ENCODE measurements at places on chromosomes 12 and 14. TPM values are rescaled to one million over a fixed set of nuclear protein-coding genes. Genes with fewer than 3 reads are reported as not detected.

- peak; percentile 75 for DNase-seq
These were observed 379.6 kb downstream of the LRIG3 start for GRCh38 chr12:58540480-58541299.

GRCh38 chr14:105588236-105588860 lies 62.0 kb downstream of the TMEM121 start:
- DNase-seq: no peak

GRCh38 chr12:64332938-64333337 lies 57.6 kb downstream of the C12orf56 start:
- no peak for DNase-seq

- DNase-seq: no peak
These were observed 678 bp downstream of the MDM1 start for GRCh38 chr12:68331500-68331868.

- DNase-seq: peak; percentile 95
These were observed 20.6 kb upstream of the PYGL start for GRCh38 chr14:50964683-50965390.

DNA sequence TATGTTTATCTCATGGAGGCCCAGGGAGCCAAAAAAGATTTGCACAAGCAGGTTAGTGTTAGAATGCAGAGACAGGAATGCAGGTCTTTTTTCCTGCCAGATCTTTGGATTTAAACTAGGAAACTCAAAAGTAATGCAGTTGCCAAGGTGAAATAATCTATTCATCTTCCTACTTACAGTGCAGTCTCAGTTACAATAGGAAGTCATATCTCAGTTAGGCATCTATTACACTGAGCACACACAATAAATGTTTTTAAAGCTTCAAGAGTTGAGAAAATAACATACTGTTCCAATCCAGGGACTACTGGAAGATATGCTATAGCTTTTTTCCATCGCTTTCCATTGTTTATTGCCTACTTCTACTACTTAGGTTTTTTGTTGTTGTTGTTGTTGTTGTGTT lies 279.3 kb upstream of the E2F7 start:
- DNase-seq: no peak

DNA sequence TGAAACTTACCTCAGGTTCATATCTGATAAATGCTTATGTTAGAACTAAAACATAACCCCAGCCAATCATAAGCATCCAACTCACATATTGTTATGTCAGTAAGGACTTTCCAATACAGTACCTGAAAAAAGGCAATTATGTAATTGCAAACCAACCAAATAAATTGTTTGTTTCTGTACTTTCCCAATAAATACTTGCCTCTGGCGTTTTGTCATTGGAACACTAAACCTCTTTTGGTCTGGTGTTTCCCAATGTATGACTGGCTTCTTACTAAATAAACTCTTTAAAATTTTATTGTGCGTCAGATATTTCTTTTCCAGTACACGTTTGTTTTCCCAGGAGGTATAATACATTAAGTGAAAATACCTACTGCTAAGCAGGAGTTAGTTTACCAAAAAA lies 6.7 kb upstream of the PTPRB start:
- DNase-seq: no peak

DNA sequence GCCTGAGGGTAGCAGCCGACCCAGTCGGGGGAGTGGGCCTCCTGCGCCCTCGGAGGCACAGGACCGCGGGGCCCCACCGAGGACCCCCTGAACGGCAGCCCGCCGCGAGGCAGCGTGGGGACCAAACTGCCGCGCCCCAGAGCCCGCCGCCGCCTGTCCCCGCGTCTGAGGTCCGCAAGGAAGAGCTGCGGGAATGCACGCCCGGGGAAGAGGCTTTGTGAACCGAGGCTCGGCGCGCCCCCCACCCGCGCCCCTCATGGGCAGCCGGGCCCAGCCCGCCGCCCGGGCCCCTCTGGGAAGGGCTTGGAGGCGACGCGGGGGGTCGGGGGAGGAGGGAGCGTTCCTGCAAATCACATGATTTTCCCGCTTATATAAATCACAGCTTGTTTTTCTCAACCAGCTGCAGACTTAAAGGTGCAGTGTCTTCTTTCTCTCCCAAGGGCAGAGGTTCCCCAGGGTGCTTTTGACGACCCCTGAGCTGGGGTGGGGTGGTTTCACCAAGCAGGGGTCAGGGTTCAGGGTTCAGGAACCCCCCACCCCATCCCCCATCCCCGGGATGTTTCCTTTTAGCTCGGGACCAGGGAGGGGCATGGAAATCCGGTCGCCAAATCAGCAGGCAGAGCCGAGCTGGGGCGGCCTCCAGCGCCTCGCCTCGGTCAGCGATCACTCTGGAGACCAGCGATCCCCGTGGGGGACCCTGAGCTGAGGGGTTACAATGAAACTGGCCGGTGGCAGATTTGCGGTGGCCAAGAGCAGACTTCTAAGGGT lies 44.7 kb upstream of the ATP23 start:
- peak; percentile 54 for DNase-seq

DNA sequence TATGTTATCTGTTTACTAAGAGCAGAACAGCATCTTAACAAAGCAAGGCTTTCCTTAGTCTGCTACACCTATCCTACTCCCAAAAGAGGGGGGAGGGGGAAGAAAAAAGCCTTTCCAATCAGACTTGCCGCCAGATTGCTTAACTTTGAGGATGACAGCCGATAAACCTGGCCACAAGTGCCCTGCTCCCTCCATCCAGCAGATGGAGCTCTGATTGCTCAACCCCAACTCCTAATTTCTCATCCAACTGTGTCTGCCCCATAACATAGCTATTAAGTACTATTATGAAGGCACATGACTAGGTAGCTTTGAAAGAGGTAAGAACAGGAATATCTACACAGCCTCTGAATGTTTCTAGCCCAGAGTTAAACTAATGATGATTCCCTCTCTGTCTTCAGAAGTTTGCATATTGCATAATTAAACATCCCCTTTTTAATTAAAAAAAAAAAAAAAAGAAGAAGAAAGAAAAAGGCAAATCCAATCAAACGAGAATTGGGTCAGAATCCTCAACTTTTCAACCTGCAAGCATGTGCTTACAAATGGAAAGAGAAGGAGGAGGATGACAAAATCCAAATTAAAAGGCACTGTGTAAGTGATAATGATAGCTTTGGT lies 247.4 kb downstream of the GALC start:
- peak; percentile 18 for DNase-seq

- no peak for DNase-seq
These were observed 348.9 kb downstream of the FLRT2 start for GRCh38 chr14:85878874-85879273.

DNA sequence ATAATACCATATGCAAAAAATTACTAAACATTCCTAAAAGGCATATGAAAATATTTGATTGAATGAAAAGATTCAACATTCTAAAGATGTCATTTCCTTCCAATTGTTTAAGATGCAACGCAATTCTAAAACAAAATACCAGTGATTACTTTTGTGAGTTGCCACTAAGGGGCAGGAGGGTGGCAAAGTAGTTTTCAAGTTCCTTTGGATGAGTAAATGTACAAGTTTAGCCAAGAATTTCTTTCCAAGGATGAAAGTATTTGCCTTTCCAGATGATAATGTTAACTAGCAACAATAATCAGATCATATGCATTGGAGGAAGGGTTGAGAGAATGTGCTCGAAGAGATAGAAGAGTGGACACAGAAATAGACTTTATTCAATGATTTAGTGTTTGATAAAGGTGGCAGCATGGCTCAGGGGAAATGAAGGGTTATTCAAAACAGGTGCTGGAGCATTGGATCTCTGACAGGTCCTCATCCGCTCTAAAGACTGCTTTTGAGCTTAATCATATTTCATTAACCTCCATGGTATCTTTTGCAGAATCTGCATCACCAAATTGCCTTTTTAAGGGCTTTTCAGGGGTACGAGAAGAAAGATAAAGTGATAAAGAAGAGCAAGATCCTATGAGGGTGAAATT lies 678.5 kb upstream of the TBX3 start:
- no peak for DNase-seq

GRCh38 chr14:35822501-35822900 lies 3.6 kb upstream of the BRMS1L start:
- DNase-seq: no peak

DNA sequence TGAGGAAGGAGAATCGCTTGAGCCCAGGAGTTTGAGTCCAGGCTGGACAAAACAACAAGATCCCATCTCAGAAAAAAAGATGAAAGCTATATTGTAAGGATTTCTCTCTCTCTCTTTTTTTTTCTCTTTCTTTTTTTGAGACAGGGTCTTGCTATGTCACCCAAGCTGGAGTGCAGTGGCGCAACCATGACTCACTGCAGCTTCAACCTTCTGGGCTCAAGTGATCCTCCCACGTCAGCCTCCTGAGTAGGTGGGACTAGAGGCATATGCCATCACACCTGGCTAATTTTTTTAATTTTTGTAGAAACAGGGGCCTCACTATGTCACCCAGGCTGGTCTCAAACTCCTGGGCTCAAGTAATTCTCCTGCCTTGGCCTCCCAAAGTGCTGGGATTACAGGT lies 5.8 kb upstream of the MRPL42 start:
- no peak for DNase-seq

DNA sequence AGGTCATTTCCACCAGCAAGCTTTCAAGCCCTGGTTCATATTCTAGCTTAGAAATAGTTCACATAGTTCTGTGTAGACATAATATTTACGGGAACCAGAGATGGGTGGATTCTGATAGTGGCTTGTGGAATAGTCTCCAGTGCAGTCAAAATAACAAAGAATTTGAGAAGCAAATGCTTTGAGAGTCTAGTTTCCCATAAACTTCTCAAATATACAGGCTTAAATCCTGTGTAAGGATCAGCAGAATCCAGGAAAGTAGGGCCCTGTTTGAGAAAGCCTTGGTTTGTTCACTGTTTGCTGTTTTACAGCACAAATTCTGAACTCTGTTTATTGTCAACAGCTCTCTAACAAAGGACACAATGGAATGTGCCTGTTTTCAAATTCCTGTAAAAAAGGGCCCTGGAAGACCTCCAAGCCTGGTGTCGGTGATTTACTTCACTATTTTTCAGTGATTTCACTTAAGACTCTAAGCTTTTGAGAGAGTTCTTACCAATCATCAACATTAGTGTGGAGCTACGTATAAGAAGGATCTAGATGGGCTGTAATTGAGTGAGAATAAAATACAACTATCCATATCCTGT lies 11.4 kb upstream of the FOS start:
- DNase-seq: peak; percentile 82

DNA sequence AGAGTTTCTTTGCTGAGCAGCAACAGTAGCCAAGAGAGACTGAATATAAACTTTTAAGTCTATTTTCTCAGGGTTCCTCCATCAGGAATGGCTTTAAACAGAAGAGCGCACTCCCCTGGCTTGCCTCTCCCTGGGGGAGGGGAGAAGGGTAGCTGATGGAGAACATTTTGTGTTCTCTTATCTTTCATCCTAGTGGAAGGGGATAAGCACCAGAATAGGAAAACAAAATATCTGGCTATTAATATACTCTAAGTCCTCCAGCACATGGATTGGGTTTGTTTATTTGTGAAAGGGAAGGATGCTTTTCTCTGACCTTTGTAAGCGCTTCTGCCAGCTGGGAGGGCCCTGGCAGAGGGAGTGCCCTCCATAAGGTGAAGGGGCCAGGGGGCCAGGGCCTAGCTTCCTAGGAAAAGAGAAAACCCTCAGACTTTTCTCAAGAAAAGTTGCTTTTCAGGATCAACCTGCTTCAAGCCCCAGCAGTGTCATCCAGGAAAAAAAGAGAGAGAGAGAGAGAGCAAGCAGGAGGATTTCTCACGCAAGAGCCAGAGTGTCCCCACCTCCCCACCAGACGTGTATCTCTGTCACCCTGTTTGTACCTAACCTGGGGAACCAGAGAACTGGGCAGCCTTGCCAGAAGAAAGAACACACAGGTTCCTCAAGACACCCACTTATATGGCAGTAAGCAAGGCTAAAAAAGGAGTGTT lies 34.3 kb upstream of the ATP2A2 start:
- no peak for DNase-seq

- no peak for DNase-seq
These were observed 6.0 kb downstream of the VPS37B start for GRCh38 chr12:122889761-122890520.

DNA sequence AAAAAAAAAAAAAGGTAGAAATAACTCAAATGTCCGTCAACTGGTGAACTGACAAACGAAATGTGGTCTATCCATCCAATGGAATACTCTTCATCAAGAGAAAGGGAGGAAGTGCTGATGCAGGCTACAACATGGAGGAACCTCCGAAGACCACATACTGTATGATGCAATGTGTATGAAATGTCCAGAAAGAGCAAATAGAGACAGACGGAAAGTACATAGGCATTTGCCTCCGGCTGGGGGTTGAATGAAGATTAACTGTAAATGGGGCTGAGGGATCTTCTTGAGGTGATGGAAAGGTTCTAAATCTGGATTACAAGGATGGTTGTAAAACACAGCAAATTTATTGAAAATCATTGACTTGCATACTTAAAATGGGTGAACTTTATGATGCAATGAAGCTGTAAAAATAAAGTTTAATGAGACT lies 35.4 kb downstream of the DLK1 start:
- peak; percentile 19 for DNase-seq

GRCh38 chr12:2261708-2262107 lies 208.9 kb downstream of the CACNA1C start:
- no peak for DNase-seq

GRCh38 chr12:111314953-111315539 lies 53.8 kb downstream of the PHETA1 start:
- no peak for DNase-seq

DNA sequence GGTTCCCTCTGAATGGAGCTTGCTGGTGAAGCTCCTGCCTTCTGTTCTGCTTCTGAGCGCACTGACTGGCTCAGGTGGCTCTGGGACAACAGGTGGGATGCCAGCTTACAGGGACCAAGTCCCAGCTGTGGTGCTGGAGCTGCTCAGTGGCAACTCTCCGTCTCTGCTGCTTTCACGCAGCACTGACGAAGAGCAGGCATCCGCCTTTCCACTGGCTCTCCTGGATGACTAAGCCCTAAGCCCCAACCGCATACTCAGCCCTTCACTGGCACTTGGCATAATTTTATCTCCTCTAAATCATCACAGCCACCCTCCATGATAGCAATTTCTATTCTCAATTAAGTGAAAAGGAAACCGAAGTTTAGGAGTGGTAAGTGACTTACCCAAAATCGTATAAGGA lies 3.7 kb upstream of the RTL1 start:
- DNase-seq: peak; percentile 25

- peak; percentile 100 for DNase-seq
These were observed 133.1 kb downstream of the TMEM30B start for GRCh38 chr14:61147831-61148549.

Gene SSPN
- total RNA-seq: 6.3 TPM

Gene HOXC4
- total RNA-seq: not detected

Gene TMPRSS12
- not detected for total RNA-seq

Gene PABPN1
- 147 TPM for total RNA-seq

Gene SERPINA9
- total RNA-seq: 0.22 TPM

Gene CLEC7A
- 1.4 TPM for total RNA-seq

Gene PTCSC3
- not detected for total RNA-seq

Gene CIDEB
- not detected for total RNA-seq

Gene DNAJC22
- total RNA-seq: 0.34 TPM

Gene OR4Q2
- total RNA-seq: not detected

Gene SCN8A
- 6.5 TPM for total RNA-seq

Gene MGP
- not detected for total RNA-seq

Gene RSRC2
- 56.3 TPM for total RNA-seq

Data from astrocyte (in vitro differentiated cells and primary cell).